ENCODE measurements at places on chromosomes 5 and 9.

DNA sequence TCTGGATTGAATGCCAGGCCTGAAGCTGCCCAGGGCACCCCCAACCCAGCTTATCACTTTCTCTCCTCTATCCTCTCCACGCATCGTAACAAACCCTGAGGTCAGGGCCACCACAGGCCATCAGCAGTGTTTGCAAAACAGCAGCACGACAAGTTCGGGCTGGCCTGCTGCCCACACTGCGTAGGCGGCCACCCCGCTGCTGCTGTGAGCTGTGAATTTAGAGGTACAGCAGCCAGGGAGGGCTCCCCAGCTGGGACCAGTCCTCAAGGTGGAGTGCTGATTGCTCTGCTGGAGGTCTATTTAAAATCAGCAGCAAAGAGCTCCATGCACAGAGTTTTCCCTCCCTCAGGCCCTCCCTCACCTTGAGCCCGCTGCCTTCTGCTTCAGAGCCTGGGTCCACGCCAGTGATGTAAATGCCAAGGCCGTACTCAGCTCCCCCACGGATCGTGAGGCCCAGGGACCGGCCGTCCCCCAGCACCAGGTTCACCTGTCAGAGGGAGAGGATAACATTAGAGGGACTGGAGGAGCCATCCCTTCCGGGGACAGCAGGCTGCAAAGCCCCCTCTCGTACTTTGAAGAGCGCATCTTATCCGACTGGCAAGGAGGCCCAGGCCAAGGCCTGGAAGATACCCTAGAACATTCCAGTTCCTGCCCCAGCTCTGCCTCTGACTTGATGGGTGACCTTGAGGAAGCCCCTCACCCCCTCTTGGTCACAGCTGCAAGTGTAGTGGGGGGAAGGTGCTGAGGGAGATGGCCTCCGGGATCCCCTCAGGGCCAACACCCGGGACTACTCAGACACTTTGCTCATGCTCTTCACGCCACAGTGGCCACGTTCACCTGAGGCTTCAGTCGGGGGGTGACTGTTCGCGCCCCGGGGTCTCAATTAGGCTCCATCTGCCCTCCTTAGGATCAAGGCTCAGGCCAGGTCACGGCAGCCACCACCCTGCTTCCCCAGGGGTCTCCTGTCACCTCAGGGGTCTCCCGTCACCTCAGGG is 39.1 kb downstream of the WHRN start:
- DNase-seq, result no peak

GRCh38 chr9:121915304-121915625 is 177.8 kb downstream of the TTLL11 start:
- DNase-seq, result no peak

DNA sequence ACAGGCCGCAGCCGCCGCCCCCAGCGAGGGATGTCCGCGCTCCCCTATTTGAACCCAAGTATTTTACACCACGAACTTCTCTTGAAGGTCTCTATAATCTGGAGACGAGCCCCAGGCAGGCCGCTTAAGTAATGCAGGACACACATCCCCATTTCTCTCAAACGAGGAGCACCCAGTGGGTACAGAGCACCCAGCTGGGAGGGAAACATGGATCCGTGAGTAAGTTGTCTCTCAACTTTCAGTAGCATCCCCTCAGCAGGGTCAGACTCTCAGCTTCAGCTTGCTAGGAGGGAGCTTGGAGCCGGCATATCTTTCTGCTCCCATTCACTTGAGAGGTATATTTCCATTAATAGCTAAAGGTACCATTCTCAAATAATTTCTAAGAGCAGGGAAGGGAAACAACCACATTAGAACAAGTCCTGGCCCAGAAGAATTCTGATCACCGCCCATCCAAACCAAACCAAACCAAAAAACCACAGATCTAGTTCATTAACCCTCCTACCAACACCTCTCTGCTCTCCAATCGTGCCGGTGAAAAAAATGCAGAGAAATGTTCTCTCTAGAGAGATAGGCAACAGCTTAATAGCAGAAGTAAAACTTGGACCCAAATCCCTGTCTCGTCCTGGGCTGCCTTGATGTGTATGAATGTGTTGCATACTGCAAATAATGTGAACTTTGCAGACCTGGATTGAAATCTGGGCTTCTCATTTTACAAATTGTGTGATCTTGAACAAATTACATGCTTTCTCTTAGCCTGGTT is 910 bp downstream of the TDRD7 start:
- no peak for DNase-seq

GRCh38 chr5:73045623-73046022 is 74.8 kb upstream of the TMEM171 start:
- no peak for DNase-seq

DNA sequence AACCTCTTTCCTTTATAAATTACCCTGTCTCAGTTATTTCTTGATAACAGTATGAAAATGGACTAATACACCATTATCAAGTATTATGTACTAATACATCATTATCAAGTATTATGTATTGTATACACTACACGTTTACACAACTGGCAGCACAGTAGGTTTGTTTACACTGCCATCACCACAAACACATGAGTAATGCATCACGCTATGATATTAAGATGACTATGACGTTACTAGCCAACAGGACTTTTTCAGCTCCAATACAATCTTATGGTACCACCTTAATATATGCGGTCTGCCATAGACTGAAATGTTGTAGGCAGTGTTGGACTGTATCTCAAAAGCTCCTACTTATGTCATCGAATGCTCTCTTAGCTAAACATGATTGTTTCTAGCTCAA is 28.2 kb downstream of the PRELID2 start:
- DNase-seq, result peak; percentile 67

DNA sequence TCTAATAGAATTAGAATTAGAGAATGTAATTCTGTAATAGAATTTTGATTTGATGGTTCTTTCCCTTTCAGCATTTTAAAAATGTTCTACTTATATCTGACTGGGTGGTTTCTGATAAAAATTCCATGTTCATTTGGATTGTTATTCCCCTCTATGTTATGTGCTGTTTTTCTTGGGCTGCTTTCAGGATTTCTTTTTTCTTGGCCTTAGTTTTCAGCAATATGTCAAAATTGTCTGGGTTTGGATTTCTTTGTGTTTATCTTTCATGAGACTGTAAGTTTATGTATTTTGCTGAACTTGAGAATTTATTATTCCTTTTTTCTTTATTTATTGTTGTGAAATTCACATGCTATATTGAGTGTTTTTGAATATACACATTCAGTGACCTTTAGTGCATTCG is 189.1 kb downstream of the RANBP17 start:
- no peak for DNase-seq

GRCh38 chr5:68555907-68556681 is 340.5 kb downstream of the PIK3R1 start:
- no peak for DNase-seq

DNA sequence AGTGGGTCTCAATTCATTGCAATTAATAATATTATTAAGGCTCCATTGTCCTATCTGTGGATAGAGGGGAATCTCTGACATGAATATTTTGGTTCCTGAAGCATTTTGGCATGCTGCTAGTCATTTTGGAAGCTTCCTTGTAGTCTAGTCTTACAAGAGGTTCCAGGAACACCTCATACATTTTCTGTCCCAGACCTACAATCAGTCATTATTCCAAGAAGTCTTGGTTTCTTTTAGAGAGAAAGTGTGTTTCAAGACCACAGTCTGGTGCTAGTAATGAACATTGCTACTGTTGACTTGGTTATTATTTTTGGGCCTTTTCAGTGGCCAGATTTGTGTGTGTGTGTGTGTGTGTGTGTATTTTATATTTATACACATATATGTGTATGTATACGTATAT is 98.9 kb downstream of the ERCC6L2 start:
- no peak for DNase-seq

DNA sequence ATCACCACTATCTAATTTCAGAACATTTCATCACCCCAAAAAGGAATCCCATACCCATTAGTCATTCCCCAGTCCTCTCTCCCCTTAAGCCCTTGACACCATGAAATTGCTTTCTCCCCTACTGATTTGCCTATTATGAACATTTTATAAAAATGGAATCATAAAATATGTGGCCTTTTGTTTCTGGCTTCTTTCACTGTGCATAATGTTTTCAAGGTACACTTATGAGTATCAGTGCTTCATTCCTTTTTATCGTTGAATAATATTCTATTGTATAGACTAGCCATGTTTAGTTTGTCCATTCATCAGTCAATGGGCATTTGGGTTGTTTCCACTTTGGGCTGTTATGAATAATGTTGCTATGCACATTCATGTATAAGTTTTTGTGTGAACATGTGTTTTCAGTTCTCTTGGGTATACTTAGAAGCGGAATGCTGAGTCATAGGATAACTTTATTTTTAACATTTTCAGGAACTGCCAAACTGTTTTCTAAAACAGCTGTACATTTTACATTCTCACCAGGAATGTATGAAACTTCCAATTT is 40.4 kb upstream of the FGF1 start:
- peak; percentile 96 for DNase-seq

- no peak for DNase-seq
Measured at GRCh38 chr9:127351182-127352166, 45.5 kb upstream of the SLC2A8 start.

GRCh38 chr5:124279146-124279876 is 467.1 kb downstream of the ZNF608 start:
- DNase-seq, result no peak

GRCh38 chr9:3526997-3527940 is 1.5 kb upstream of the RFX3 start:
- DNase-seq, result no peak

DNA sequence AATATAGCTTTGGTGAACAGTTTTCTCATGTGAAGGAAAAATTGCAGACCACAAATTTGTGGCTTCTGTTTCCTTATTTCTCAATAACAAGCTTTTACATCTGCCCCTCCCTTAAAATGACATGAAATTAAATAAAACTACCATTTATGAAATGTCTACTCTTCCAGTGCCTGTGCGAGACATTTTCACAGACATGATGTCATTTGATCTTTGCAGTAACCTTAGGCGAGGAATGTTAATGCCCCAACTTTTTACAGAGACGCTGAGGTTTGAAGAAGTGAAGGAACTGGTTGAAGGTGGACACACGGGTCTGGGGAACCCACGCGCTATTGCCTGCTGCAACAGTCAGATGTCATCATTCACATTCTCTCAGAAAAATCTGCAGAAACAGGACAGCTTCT is 61.5 kb downstream of the OSTF1 start:
- DNase-seq, result no peak

- peak; percentile 55 for DNase-seq
Measured at GRCh38 chr5:76710991-76711390, 4.9 kb upstream of the F2R start.

GRCh38 chr5:128035689-128036088 is 47.9 kb upstream of the SLC12A2 start:
- no peak for DNase-seq

- DNase-seq, result no peak
Measured at GRCh38 chr9:28166179-28166578, 592.9 kb upstream of the C9orf72 start.

- DNase-seq, result no peak
Measured at GRCh38 chr5:163190784-163191183, 246.6 kb upstream of the CCNG1 start.

GRCh38 chr5:80187421-80188090 is 68.3 kb downstream of the SERINC5 start:
- no peak for DNase-seq
